ENCODE measurements at places on chromosomes 2 and 18.

- no peak for DNase-seq
Observed at GRCh38 chr2:152611458-152612231, 105.6 kb downstream of the PRPF40A start.

- DNase-seq = no peak
Observed at GRCh38 chr2:112662704-112663103, 17.0 kb downstream of the SLC20A1 start.

DNA sequence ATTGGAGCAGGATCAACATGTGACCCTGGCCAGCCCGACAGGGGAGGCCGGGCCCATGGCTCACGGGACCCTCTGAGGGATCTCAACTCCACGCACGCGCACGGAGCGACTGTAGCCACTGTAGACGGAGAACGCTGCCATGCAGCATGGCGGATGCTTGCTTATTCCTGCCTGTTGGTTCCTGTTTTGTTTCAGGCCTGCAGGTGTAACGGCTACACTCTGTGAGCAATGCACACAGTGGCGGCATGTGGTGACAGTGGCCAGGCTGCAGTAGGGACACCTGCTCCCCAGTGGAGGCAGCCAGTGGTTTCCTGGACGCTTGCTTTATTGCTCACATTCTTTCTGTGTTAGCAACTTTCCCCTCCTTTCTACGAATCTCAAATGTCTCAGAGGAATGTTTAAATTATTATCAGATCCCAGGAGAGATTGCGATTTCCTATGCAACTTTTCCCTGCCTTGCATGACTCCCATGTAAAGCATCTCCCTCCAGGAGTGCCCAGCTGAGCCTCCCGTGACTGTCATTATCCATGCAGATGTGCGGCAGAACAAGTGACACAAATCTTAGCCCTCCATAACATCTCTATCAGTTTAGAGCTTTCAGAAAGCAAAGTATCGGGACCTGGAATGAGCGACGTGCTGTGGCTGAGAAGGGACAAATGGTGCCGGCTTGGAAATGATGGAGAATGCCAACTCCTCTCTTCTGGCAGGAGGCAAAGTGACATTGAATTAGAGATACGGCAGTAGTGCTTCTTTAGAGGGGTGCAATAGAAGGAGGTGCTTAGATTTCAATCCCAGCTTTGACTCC, 209.7 kb downstream of the ASB1 start:
- DNase-seq = peak; percentile 6

DNA sequence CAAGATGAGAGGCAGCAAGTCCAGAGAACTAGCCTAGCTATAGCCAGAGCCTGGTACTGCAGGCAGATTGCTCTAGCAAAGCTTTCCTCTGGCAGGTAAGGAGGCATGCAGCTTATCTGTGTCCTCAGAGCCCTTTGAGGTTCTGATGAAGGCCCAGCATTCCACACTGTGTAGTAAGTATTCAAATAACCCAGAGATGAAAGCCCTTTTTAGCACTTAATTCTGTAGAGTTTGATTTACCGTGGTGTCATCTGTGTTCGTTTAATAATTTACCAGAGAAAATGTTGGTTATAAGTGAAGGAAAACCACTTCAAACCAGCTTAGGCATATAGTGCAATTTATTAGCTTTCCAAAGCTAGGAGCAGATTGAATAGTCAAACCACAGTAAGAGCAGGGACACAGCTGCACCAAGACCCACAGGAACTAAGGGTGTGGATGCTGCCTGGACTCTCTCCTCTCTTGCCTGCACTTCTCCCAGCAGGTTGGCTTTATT, 226.6 kb downstream of the BABAM2 start:
- DNase-seq = peak; percentile 99

- DNase-seq = no peak
Observed at GRCh38 chr18:28855989-28856388, 679.1 kb upstream of the CDH2 start.

GRCh38 chr2:162071001-162071400, 3.0 kb downstream of the DPP4 start:
- DNase-seq = no peak

DNA sequence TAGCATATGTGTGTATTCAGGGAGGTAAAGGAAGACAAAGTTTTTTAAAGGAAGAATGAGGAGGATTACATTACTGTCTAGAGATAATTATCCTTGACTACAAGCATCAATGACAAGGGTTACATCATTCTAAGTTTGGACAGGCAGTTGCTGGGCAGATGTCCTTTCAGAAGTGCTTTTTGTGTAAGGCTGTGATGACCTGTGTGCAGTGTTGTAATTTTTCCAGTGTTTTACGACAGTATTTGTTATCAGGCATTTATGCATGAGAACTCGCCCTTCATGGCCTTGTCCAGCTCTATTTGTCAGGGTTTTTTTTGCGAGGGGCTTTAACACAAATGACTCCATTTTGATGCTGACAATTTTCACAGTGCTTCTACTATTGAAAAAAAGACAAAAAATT, 658.3 kb upstream of the NXPH2 start:
- no peak for DNase-seq

DNA sequence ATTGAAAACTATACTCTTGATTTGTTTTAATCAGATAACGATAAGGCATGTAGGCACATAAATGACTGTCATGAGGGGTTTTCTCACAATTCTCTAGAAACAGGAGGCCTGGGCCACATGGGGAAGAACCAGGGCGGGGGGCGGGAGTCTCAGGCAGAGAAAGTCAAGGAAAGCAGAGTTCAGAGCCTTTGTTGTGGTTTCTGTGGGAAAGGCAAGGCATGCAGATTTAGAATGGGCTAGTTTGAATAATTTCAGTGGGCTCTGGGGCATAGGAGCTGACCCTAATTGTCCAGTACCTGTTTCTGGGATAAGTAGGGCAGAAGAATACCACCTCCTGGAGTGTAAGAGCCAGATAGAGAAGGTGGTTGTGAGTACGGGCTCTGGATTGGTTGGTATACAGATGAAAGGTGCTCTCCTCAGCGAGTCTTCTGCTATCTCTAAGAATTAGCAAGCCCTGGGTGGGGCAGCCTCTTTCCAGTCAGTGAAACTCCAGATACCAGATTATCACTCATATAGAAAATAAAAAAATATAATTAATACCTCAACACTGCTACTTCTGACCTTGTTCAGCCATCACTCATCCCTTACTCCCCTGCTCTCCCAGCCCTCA, 41.5 kb upstream of the CYRIA start:
- DNase-seq = peak; percentile 26

- no peak for DNase-seq
Observed at GRCh38 chr2:65553504-65554074, 121.2 kb upstream of the SPRED2 start.

GRCh38 chr2:9909106-9909505, 42.4 kb upstream of the GRHL1 start:
- DNase-seq = no peak

GRCh38 chr2:8148260-8149006, 533.4 kb upstream of the ID2 start:
- no peak for DNase-seq

- DNase-seq = no peak
Observed at GRCh38 chr18:76447258-76447890, 47.7 kb downstream of the ZNF516 start.

- DNase-seq = no peak
Observed at GRCh38 chr2:166610180-166610912, 116.3 kb upstream of the SCN7A start.

DNA sequence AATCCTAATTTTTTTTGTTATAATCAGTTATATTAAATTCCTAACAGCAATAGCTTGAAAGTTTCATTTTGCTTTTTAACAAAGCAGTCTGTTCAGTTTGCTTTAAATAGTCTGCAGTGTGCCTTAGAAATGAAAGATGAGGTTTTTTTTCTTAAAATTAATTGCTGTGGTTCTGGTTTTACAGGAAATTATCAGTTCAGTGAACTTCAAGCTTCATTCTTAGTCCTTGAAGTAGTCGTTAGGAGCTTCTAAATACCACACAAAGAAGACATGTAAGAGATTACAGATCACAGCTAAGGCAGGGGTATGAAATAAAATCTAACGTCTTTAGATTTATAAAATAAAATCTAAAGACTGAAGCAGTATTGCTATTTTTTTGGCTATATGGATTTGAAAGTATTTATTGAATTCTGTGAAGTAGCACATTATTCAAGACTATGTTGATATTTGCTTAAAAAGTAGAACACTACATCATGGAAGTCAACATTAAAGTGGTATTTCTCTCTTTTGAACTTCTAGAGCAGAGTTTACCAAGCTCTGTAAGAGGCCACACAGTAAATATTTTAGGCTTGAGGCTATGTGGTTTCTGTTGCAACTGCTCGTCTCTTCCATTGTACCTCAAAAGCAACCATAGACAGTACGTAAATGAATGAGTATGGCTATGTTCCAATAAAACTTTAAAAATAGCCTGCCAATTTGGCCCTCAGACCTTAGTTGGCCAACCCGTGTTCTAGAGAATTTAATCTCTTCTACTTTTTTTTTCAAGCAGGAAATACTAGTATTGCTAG, 81.5 kb upstream of the STON1 start:
- DNase-seq = peak; percentile 39

GRCh38 chr2:225009768-225010167, 32.5 kb downstream of the DOCK10 start:
- no peak for DNase-seq

GRCh38 chr2:7625392-7626138, 708.4 kb downstream of the RNF144A start:
- no peak for DNase-seq

DNA sequence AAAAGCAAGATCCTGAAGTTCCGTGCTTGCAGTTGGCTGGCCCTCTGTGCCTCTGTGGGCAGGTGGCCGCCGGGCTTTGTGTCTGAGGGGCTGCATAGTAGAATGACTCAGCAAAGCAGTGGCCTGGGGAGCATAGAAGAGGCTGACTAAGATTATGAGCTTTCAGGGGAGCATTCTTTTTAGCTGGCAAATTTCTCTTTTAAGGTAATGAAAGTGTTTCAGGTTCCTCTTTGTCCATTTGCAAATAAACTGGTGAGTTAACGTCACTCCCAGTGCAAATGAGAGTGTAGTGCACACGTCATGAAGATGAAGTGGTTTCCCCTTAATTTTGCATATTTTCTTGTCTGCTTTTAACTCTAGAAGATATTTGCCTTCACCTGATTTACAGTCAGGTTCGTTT, 98.6 kb downstream of the BCL2L11 start:
- DNase-seq = no peak

- no peak for DNase-seq
Observed at GRCh38 chr2:107633580-107634147, 193.0 kb upstream of the RGPD4 start.

GRCh38 chr2:95008306-95008705, 17.2 kb upstream of the MAL start:
- no peak for DNase-seq

DNA sequence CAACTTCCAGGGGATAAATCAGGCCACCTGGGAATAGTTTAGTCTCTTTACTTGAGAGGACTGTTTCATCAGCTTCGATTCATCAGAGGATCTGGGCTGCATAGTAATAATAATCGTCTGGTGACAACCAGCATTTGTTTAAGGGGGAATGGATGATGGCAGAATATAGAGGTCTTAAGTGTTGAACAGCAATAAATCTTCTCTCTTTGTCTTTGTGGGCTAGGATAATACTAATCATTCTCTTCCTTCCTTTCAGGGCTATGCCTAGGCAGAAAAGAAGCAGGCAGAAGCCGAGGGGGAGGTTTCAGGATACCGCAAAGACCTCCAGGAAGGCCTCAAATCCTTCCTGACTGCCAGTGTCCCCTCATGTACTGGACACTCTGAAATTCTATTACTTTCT, 150.4 kb upstream of the GAREM1 start:
- DNase-seq = no peak

DNA sequence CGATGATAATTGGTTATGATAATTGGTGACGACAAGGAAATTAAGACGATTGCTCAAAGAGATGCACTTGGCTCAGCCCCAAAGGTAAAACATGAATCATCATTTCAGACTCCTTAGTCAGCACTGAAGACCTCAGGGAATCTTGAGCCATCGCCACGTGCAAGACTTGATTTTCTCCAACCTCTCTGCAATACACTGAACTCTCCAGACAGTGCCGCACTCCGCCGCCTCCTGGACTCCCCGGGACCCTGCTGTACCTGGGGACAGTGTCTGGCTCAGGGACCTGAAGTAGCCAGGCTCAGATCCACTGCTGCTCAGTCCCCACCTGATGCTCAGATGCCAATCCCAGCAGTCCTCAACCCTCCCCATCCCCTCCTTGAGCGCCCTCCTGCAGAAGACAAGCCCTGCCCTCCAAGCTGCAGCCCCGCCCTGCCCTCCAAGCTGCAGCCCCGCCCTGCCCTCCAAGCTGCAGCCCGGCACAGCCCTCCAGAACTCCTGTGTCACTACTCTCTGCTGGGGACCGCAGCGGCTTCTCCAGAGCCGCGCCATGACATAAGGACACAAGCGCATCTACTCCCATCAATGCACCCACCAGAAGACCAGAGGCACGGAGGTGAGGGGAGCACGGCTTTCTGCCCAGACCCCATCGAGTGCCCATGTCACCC, 1.1 kb downstream of the TMEM18 start:
- DNase-seq = peak; percentile 18

GRCh38 chr2:28696261-28696660, 55.4 kb upstream of the PPP1CB start:
- no peak for DNase-seq

- DNase-seq = no peak
Observed at GRCh38 chr2:176098366-176099158, 1.0 kb upstream of the HOXD12 start.

GRCh38 chr2:27977731-27978312, 87.3 kb downstream of the BABAM2 start:
- peak; percentile 64 for DNase-seq
